ENCODE measurements at places on chromosomes 3 and 15. TPM values are rescaled to one million over a fixed set of nuclear protein-coding genes. Genes with fewer than 3 reads are reported as not detected.

DNA sequence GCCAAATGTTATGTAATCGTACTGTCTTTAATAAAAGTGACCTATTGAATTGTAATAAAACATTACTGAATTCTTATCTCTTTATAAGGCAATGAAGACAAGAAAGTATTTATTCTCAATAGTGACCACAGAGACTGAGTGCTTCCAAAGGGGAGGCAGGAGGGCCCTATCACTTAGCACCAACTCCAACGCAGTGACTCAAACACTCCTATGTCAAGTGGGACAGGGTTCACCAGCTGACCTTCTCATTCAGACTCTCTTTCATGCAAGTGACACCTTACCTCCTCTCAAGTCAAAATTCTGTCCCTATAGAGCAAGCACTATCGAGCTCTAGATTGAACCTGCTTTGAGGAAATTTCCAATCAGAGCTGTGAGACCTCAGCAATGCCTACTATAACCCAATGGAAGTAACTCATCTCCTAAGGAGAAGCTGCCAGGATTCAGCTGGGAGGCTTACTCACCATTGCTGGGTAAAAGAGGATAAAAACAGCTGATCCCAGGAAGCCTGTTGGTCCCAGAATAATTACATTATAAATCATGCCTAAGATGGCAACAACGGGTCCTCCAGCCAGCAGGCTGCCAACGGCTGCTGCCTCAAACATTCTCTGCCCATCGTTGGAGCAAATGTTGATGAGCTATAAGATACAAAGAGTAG, 35.6 kb downstream of the ABCC5 start:
- H3K4me3 ChIP-seq, result no peak overlapping the region
- H3K36me3 ChIP-seq, result peaks cover 44% of the 10 kb centered on the region
- no peaks in the 10 kb centered on the region for H3K27me3 ChIP-seq
- peak overlapping the region; percentile 24 for H3K27ac ChIP-seq

TAGLN3 gene
- total RNA-seq, result not detected

STX19 gene
- not detected for total RNA-seq

ABI3BP gene
- total RNA-seq, result not detected

DNA sequence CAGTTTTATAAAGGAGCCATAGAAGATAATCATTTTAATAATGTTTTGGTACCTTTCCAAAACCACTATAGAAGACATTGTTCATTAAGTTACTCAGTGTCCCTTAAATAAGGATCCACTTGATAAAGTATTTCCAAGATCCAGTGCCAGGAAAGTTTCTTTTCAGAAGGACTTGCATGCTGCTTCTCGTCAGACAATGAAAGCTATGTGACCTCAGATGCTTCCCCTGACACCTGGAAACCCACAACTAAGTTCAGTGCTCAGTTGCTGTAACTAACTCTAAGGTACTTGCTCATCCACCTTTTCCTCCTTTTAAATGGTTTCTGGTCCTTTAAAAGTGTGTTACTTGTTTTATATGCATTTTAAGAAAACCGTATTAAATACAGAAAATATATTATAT, 7.3 kb downstream of the SSR3 start:
- H3K4me1 ChIP-seq, result peaks cover 11% of the 10 kb centered on the region
- no peak for DNase-seq
- peaks cover 86% of the 10 kb centered on the region for H3K36me3 ChIP-seq
- no peaks in the 10 kb centered on the region for H3K27me3 ChIP-seq

GRCh38 chr15:72285927-72286516, 13.7 kb upstream of the PARP6 start:
- no peaks in the 10 kb centered on the region for H3K27me3 ChIP-seq
- peak; percentile 26 for DNase-seq
- no peaks in the 10 kb centered on the region for H3K36me3 ChIP-seq
- no peak overlapping the region for H3K27ac ChIP-seq
- no peaks in the 10 kb centered on the region for H3K4me1 ChIP-seq

- DNase-seq, result no peak
- peak overlapping the region; percentile 1 for H3K27ac ChIP-seq
- H3K4me1 ChIP-seq, result peaks cover 13% of the 10 kb centered on the region
- no peak overlapping the region for H3K4me3 ChIP-seq
Measured at GRCh38 chr3:44104668-44105321, 136.9 kb upstream of the TOPAZ1 start.

DNA sequence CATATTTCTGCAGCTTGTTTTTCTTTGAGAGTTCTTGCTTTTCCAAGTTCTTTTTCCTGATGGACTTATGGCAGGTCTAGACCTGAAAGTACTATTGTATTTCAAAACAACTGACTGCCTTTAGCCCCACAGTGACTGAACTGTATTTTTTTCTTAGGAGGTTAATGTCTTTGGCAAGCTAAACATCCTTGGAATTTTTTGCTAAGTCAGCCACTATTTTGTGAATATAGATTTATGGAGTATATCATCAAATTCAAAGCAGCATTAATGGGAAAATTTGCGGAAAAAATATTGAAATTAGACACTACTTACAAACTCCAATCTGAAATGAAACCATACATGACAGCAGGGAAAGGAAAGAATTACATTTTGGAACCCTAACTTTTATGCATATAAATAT, 8.6 kb downstream of the PIK3CA start:
- H3K36me3 ChIP-seq, result no peaks in the 10 kb centered on the region
- no peak overlapping the region for H3K4me3 ChIP-seq
- H3K27ac ChIP-seq, result no peak overlapping the region
- H3K4me1 ChIP-seq, result peaks cover 64% of the 10 kb centered on the region

GRCh38 chr15:85545185-85545584, 164.8 kb downstream of the AKAP13 start:
- peak overlapping the region; percentile 62 for H3K27ac ChIP-seq
- peaks cover 56% of the 10 kb centered on the region for H3K36me3 ChIP-seq
- H3K4me1 ChIP-seq, result peaks cover 59% of the 10 kb centered on the region
- H3K27me3 ChIP-seq, result no peaks in the 10 kb centered on the region
- DNase-seq, result no peak

- H3K4me3 ChIP-seq, result peak within 1 kb of the TSS; percentile 87
- H3K27ac ChIP-seq, result peak within 1 kb of the TSS; percentile 92
- DNase-seq, result no peak
Measured at GRCh38 chr3:111541911-111542483, at the start of gene CD96. Gene CD96, plus strand, starts transcription at chr3:111542197. Its CDS starts 52 bp downstream, at chr3:111542249.

DNA sequence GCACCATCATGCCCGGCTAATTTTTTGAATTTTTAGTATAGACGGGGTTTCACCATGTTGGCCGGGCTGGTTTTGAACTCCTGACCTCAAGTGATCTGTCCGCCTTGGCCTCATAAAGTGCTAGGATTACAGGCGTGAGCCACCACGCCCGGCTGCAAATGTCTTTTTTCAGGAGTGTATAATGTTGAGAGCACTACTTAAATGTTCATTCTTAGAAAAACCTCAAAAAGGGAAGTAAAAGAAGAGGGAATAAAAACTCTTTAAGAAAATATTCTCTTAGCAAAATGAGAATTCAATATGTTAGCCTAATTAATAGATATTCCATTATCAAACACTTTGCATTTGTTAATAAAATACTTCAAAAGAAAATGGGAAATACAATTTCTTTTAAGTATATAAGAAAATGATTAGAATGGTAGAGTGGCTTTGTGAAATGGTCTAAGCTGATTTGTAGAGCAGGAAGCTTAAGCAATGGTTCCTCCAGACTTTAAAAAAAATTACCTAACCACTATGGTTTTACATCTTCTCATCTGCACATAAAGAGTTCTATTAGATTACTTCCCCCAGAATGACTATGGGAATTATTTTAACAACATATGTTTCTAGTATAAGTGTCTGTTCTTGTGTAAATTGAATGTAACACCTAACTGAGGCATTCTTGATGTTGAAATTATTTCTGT, 226.7 kb upstream of the ALCAM start:
- H3K36me3 ChIP-seq, result no peaks in the 10 kb centered on the region
- H3K27me3 ChIP-seq, result no peaks in the 10 kb centered on the region
- no peak overlapping the region for H3K27ac ChIP-seq
- H3K4me1 ChIP-seq, result peaks cover 5% of the 10 kb centered on the region
- DNase-seq, result no peak

DNA sequence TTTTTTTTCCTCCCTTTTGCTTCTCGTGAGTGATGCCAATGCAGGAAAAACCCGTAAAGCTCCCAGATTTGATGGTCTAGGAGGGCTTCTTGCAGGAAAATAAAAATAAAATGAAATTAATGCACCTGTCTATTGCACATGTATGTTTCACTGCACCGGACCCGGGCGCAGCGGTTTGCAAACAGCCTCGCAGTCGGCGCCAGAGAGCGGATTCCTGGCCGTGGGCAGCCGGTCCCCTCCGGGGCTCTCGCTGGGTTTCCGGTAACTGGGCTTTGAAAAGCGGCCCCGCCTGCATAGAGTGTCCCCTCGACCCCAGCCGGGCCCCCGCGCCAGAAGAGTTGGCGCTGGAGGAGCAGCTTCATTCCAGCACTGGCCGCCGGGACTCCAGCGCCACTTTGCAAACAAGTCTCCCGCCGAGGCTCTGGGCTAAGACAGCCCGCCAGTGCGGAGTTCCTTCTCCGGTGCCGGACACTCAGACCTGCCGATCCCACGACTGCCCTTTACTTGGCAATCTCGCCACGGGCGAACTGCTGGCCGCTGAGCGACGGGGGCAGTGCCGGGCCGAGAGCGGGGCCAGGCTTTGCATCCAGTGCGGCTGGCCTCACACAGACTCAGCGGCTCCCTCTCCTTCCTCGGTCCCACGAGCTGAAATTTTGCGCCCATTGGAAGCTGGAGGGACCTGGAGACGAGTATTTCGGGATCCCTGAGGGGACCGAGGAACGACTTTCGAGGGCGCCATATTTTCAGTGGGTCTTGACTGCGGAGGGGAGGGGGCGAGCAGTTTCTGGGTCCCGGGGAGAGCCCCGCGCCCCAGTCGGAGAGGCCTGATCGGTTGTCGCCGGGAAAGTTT, 225.9 kb upstream of the C2CD4B start:
- peaks cover 12% of the 10 kb centered on the region for H3K4me1 ChIP-seq
- H3K27ac ChIP-seq, result peak overlapping the region; percentile 69
- H3K27me3 ChIP-seq, result peaks cover 18% of the 10 kb centered on the region
- H3K36me3 ChIP-seq, result peaks cover 4% of the 10 kb centered on the region
- peak overlapping the region; percentile 93 for H3K4me3 ChIP-seq

DNA sequence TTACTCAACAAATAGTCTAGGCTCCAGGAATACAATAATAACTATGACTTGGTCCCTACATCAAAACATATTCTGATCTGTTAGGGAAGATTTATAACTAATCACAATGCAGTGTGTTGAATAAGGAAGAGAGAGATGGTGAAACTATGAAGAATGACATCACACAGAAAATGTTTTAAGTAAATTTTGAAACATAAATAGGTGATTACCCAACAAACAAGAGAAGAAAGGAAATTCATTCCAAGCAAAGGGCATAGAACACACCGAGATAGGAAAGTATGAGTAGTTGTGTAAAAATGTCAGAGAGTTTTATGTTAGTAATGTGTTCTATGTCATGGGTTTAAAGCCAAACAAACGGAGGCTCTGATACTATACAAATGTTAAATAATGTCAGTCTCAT, 13.4 kb downstream of the SEC62 start:
- peak overlapping the region; percentile 10 for H3K27ac ChIP-seq
- H3K4me1 ChIP-seq, result peaks cover 51% of the 10 kb centered on the region
- no peaks in the 10 kb centered on the region for H3K27me3 ChIP-seq
- no peak for DNase-seq

DNA sequence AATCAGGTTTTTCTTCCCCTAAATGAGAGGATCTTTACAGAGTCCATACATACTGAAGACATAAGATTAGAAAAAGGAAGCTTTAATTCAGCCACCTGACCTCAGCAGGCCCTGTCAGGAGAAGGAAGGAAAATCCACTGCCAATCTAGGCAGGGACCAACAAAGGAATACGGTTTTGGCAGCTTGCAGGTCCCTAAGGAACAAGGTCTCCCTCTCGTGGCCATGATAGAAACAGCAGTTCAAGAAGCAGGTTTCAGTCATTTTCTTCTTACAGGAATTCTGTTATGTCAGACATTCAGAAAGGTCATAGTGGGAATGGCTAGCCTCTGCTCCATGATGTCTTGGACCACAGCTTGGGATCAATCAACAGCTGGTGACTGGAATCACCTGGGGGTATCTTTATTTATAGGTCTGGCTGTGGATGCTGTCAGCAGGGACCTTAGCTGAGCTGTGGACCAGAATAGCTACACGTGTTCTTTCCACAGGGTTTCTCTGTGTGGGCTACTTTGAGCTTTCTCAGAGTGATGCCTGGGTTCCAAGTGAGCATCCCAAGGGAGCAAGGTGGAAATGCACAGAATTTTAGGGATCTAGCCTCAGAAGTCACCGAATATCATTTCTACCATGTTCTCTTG, 9.4 kb upstream of the CMSS1 start:
- no peaks in the 10 kb centered on the region for H3K27me3 ChIP-seq
- no peak overlapping the region for H3K4me3 ChIP-seq
- H3K36me3 ChIP-seq, result peaks cover 6% of the 10 kb centered on the region

GRCh38 chr15:73910522-73911303, 15.5 kb upstream of the LOXL1 start:
- H3K27me3 ChIP-seq, result peaks cover 21% of the 10 kb centered on the region
- no peak overlapping the region for H3K27ac ChIP-seq
- H3K4me3 ChIP-seq, result no peak overlapping the region
- no peaks in the 10 kb centered on the region for H3K36me3 ChIP-seq

DNA sequence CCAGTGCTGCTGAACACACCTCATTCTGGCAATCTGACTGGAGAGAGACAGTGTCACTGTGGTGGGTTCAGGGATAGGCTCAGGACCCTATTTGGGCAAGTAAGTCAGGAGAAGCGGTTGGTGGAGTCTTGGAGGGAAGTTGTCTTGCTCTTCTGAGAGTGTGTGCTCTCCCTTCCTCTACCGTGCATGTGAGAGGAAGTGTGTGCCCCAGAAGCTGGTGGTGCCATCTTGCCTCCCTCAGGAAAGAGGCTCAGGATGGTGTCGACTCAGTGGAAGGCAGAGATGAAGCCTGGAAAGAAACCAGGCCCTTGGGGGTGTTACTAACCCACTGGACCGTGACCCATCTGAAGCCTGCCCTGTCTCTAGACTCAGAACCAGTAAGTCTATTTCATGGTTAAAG, 6.8 kb upstream of the RARRES1 start:
- no peak for DNase-seq
- peaks cover 5% of the 10 kb centered on the region for H3K4me1 ChIP-seq
- H3K36me3 ChIP-seq, result no peaks in the 10 kb centered on the region
- no peak overlapping the region for H3K4me3 ChIP-seq
- H3K27me3 ChIP-seq, result no peaks in the 10 kb centered on the region
- no peak overlapping the region for H3K27ac ChIP-seq

- H3K4me3 ChIP-seq, result peak overlapping the region; percentile 86
- peak; percentile 50 for DNase-seq
- H3K27ac ChIP-seq, result peak overlapping the region; percentile 97
- peaks cover 50% of the 10 kb centered on the region for H3K4me1 ChIP-seq
- H3K27me3 ChIP-seq, result no peaks in the 10 kb centered on the region
- peaks cover 54% of the 10 kb centered on the region for H3K36me3 ChIP-seq
Measured at GRCh38 chr15:90231028-90232017, 2.4 kb downstream of the CIB1 start.

ARNT2 gene
- total RNA-seq, result not detected

All from activated B cell treated with CpG ODN at 0.5 μM for 24 hours (primary cell).